Neural crest cell (in vitro differentiated cells): ENCODE measurements at places on chromosomes 11 and 22. TPM values are rescaled to one million over a fixed set of nuclear protein-coding genes. Genes with fewer than 3 reads are reported as not detected.
A peak's percentile ranks its signal among the peaks of the same experiment; 100 is the strongest.

DNA sequence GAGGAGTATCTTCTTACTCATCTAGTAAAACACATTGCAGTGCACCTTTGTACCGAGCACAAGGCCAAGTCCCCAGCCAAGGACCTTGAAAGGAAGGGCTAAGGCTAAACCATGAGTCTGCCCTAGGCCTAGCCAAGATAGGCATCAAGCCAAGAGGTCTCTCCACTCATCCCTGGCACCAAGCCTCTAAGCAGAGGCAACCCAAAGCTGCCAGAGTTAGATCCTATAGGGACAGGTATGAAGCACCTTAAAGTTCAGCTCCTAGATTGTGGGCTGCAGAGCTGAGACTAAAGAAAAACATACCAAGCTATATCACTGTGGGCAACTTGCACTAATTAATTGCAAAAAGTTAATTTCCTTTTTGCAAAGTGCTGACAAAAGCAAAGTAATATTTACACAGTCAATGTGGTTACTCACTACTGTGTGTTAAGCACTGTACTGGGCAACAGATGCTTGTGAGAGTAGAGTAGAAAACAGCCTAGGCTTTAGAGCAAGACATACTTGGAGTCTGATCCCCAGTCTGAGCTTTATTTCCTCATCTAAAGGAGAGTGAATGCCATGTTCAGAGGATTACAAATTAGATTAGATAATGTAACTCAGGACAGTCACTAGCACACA is 7.2 kb downstream of the COA4 start:
- no peak for DNase-seq

Gene WBP2NL
- not detected in 2 replicates for total RNA-seq

Gene ELF5
- total RNA-seq: not detected in 2 replicates

GRCh38 chr11:10526974-10527918 is 13.7 kb downstream of the RNF141 start:
- DNase-seq: no peak

DNA sequence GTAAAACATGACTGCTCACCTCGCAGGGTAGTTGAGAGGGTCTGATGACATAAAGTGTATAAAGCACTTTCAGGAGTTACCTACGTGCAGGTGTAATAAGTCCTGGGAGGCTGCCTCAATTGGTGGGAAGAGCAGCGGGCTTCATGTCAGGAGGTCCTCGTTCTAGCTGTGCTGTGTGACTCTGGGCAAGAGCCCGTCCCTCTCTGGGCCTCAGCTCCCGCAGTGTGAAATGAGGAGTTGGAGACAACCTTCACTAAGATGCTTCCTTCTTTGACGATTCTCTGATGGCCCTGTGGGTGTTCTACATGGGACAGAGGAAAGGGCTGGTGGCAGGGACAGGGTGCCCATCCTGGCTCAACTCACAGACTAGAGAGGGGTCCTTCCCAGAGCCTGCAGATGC is 57.8 kb downstream of the TP53I11 start:
- DNase-seq: no peak

DNA sequence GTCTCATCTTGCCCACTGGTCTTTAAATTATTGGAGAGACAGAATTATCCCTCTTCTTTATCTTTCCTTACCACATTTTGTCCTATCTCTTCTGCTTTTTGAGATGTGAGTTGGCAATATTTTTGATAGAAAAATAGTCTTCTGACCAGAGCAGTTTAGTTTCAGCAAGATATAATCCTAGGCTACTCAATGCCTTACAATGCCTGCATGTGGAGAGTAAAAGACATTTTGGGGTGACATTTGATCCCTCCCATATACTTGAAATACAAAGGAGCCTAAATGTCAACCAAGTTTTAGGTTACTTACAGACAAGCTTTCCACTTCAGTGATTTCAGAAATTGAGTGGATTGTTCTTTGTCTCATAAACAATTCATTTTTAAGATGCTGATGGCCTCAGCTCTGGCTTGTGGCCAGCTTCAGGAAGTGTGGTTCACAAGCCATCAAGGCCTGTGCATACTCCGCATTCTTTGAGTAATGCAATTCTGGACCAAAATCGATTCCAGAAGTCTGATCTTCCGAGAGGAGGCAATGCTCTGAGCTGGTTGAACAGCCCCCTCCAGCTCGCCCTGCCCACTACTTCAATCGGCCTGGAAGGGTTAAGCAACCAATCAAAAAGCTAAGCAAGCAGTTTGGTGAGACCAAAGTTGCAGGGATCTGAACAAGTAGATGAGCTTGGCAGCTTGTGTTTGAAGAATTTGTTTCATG is 274.4 kb downstream of the BLID start:
- DNase-seq: no peak

DNA sequence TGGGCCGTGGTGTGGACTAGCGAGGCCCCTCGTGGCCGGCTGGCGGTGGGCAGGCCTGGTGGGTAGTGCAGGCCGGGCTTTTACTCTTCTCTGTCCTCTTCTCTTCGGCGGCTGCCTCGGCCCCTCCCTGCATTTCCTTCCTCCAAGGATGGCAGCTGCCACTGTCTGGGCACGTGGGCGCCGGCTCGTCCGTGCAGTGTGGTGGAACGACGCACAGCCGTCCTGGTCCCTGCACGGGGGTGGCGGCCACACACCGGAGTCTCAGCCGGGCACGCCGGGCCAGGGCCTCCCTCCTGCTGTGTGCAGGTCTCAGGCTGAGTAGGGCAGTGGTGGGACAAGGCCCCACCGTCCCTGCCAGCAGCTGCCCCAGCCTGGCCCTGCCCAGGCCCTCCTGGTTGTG is 37.7 kb downstream of the MOB2 start:
- no peak for DNase-seq

- no peak for DNase-seq
Observed at GRCh38 chr22:32511776-32512175, 37.2 kb downstream of the FBXO7 start.

DNA sequence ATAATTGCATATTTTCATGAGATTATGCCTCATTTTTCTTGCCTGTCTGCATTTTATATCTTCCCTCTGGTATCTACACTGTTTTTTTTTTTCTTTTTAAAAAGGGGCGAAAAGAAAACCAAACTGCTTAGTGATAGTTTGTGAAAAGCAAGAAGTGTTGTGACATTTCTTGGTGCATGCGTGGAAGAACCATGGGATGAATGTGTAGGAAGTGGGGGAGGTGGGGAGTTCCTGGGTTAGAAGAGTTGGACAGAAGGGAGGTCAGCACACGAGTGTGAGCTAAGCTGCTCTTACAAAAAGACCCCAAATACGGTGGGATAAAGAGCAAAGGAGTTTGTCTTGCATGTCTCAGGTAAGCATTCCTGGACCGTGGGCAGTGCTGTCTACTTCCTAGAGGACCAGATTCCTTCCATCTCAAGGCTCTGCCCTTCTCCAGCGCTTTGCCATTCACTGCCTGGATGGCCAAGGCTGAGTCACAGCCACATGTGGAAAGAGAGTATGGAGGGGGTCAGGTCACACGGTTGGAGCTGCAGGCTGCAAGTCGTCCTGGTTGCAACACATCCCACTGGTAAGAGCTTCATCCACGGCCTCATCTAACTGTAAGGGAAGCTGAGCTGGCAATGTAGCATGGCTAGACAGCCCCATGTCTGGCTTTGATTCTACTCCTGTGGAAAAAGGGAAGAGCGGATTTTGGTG is 300.6 kb downstream of the DDX10 start:
- DNase-seq: no peak

Gene PGM2L1
- total RNA-seq: 15.1 and 16.1 TPM in 2 replicates

Gene KCNA4
- total RNA-seq: 1.2 TPM in 2 replicates

DNA sequence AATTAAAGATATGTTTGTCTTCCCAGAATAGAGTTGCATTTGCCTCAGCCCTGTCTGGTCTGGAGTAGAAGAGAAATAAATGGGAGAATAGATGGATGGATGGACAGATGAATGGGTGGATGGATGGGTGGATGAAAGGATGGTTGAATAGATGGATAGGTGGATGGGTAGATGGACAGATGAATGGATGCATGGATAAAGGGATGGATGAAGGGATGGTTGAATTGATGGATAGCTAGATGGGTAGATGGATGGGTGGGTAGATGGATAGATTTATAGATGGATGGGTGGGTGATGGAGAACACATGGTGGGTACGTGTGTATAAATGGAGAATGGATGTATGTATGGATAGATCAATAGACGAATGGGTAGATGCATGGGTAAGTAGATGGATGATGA is 8.5 kb downstream of the CRYBB1 start:
- DNase-seq: no peak

DNA sequence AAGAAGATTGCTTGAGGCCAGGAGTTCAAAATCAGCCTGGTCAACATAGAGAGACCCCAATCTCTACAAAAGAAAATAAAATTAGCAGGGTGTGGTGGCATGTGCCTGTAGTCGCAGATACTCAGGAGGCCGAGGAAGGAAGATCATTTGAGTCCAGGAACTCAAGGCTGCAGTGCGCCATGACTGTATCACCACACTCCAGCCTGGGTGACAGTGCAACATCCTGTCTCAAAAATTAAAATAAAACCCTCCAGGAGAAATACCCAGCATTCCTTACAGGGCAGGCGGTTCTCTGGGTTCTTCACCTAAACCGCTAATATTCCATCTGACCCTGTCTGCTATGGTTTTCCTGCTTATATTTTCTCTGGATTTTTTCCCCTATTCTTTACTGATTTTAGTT is 13.5 kb downstream of the TCF20 start:
- no peak for DNase-seq

DNA sequence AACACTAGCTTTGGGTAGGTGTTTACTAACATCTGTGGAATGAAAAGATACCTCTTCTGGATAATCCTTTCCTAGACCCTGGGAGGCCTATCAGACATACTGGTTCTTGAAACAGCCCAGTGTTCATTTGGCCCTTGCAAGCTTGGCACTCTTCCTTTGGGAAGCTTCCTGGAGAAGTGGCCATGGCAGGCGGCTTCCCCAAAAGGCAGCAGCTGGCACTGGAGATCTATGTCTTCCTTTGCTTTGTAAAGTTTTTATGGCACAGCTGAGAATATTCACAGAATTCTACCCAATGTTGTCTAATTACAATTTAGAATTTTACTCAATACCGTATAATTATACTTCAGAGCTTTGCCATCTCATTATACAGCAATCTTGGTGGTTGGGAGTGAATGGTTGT is 199.2 kb upstream of the C11orf87 start:
- no peak for DNase-seq

DNA sequence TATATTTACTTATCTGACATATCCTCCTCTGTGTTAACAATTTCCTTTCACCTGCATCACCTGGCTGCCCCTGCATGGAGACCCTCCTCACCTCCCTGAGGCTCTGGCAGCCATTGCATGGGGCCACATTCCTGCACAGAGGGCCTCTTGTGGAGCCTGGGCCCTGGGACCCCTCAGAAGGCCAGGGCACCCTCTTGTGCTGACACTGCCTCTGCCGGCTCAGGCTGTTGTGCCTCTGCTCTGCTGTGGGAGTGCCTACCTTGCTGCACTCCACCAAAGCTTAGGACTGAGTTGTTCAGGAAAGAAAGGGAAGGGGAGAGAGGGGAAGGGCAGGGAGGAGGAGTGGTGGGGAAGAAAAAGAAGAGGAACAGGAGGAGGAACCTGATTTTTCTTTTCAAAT is 194.5 kb downstream of the ADAMTS15 start:
- no peak for DNase-seq

DNA sequence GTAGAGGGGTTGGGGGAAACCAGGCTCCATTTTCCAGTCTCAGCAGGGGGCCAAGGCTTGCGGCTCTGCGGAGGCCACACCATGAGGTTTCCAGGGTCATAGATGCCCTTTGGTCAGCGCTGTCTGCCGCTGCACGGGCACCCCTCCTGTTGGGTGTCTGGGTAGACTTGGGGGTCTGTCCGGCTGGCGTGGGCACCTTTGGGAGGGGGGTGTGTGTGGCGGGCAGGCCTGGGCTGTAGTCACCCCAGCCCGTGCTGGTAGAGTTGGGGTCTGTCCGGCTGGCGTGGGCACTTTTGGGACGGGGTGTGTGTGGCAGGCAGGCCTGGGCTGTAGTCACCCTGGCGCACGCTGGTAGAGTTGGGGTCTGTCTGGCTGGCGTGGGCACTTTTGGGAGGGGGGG is 18.6 kb downstream of the LSP1 start:
- no peak for DNase-seq

- DNase-seq: no peak
Observed at GRCh38 chr11:99271527-99271926, 250.8 kb downstream of the CNTN5 start.

- no peak for DNase-seq
Observed at GRCh38 chr11:111124724-111125123, 120.8 kb upstream of the POU2AF2 start.

Gene CRYBA4
- total RNA-seq: not detected in 2 replicates

GRCh38 chr22:49208004-49208402 is 619.7 kb downstream of the BRD1 start:
- DNase-seq: no peak

- DNase-seq: no peak
Observed at GRCh38 chr11:68293708-68294107, 18.7 kb upstream of the LRP5 start.

GRCh38 chr11:72075756-72076155 is 4.6 kb downstream of the NUMA1 start:
- DNase-seq: no peak

- no peak for DNase-seq
Observed at GRCh38 chr22:35972559-35972958, 56.1 kb downstream of the RBFOX2 start.

- no peak for DNase-seq
Observed at GRCh38 chr22:23098230-23098705, 27.9 kb downstream of the GNAZ start.

- DNase-seq: no peak
Observed at GRCh38 chr22:18056807-18057474, 20.8 kb upstream of the PEX26 start.

GRCh38 chr11:93329936-93330445 is 551 bp upstream of the DEUP1 start:
- DNase-seq: peak; percentile 13

DNA sequence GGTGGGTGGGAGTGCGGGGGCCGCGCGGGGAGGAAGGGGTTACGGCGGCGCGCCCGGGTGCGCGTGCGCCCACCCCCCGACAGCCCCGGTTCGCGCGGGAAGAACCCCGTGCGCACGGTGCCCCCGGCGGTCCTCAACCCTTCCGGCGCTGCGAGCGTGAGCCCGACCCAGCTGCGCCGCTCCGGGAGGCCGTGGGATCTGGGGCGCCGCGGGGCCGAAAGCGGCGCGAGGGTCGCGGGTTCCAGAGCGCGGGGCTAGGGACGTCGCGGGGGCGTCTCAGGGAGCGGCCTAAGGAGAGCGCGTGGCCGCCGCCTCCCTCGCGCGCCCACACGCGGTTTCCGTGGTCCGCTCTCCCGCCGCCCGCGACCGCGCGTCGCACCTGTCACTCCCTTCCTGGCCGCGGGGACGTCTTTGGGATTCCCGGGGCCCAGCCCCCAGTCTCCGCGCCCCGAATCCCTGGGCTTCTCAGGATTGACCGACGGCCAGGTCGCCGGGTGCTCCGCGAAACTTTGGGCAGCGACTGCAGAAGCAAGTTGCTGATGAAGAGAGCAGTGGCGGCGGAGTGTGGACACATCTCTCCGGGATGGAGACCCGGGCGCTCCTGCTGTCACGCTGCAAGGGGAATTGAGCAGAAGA is 582 bp downstream of the SREBF2 start:
- DNase-seq: peak; percentile 14
